Stimulated activated CD8-positive, alpha-beta memory T cell treated with anti-CD3 and anti-CD28 coated beads, Interleukin-4, amount 100 ng/mL, for 1 hour (primary cell): ENCODE measurements at places on chromosomes 3 and 15.

GRCh38 chr15:51121118-51121517 is 26.4 kb upstream of the TNFAIP8L3 start:
- DNase-seq = no peak

DNA sequence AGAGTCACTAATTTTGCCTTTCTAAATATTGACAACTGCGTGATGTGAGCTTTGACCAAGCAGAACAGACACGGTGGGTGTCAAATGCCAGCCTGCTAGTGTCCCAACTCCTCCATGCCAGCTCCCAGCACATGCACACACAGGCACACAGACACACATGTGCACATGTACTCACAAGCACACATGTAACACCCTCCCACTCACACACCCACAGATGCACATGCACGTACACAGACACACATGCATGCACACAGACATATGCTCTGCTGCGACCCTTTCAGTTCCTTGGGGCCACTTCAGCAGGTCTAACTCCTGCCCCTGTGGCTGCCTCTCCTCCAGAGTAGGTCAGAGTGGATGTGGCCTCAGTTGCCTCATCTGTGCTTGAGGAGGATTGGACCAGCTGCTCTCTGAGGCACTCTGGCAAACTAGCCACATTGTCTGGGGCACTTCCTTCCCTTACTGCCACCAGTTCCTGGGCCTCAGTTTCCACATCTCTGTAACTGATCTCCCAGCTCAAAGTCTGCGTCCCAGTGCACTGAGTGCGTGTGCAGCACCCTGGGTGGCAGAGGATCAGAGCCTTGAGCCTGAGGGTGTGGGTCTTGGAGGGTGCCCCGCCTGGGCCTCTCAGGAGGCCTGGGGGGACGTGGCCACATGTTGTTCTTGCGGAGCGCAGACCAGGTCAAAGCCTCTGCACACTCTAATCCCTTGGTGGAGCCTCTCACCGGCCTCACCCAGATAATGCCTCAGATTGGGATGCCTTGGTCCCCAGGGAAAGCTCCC is 55.0 kb upstream of the PRR23E start:
- no peak for DNase-seq

DNA sequence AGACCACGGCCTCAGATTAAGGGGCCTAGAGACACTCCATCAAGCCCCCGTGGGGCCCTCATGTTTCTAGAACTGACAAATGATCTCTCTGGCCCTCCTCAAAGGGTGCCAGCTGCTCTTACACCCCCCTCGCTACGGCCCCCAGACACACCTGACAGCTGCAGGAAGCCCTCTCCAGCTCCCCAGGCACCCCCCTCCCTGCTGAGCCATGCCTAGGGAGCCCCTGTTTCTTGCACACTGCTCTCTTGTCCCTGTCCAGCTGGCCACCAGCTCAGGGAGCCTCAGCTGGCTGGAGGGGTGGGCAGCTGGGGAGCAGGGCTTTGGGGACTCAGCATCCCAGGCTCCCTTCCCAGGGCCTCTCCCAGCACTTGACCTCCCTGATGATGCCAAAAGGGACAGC is 14.8 kb downstream of the TNK2 start:
- no peak for DNase-seq

- no peak for DNase-seq
These were observed 29.7 kb downstream of the MRPS11 start for GRCh38 chr15:88497109-88497765.

GRCh38 chr3:15292765-15293522 is 39.4 kb downstream of the SH3BP5 start:
- no peak for DNase-seq

- no peak for DNase-seq
These were observed 8.6 kb upstream of the CERS3 start for GRCh38 chr15:100537331-100537730.

DNA sequence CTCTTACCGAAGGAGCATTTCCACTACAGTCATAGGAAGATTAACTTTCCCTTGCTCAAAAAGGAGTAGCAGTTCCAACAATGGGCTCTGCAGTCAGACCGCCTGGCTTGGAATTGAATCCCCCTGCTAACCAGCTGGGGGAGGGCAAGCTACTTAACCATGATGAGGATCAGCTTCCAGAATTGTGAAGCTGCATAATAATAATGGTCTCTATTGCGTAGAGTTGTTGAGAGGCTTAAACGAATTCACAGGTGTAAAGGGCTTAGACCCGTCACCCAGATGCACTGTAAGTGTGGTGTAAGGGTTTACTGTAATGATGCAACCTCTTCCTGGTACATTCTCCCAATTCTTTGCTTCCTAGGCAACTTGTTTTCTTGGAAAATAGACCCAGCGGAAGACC is 185.2 kb upstream of the RGMA start:
- DNase-seq = no peak

DNA sequence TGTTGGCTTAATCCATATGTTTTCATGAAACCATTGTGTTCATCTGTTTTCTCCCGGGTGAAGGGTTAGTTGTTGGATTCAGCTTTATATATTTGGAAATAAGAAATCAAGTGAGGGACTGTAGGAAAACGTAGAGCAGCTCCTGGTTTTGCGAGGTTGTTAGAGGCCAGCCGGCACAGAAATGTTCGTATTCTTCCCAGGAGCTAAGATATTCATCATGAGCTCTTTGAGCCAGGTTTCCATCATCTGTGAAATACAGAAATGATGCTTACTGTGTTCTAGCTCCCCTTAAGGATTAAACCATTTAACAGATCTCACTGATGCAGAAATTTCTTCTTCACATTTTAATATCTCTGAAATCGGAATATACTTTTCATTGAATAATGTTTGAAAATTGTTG is 235.5 kb downstream of the PTPRG start:
- DNase-seq = no peak

GRCh38 chr15:47755941-47756340 is 38.6 kb downstream of the SEMA6D start:
- no peak for DNase-seq

GRCh38 chr3:37619568-37619967 is 242.1 kb upstream of the CTDSPL start:
- no peak for DNase-seq

- DNase-seq = no peak
These were observed 888.9 kb downstream of the SQOR start for GRCh38 chr15:46523701-46524100.

GRCh38 chr15:43225201-43225949 is 4.6 kb upstream of the EPB42 start:
- peak; percentile 14 for DNase-seq

GRCh38 chr15:48072941-48073340 is 47.8 kb upstream of the SLC24A5 start:
- no peak for DNase-seq

DNA sequence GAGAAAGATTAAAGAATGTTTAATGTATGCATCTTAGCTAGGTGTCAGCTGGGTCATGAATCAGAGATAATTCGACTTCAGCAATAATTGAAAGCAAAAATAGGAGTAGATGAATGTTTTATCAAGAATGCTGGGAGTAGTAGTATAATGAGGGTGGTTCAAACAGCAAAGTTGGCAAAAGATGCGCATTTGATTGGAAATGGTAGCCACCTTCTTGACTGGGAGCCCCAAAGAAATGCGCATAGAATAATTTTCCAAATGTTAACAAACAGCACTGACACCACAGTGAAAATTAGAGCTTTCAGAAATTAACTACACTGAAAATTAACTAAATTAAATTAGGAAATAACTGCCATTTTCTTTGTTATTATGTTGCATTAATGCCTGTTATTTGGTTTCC is 195.8 kb downstream of the TUSC7 start:
- no peak for DNase-seq

DNA sequence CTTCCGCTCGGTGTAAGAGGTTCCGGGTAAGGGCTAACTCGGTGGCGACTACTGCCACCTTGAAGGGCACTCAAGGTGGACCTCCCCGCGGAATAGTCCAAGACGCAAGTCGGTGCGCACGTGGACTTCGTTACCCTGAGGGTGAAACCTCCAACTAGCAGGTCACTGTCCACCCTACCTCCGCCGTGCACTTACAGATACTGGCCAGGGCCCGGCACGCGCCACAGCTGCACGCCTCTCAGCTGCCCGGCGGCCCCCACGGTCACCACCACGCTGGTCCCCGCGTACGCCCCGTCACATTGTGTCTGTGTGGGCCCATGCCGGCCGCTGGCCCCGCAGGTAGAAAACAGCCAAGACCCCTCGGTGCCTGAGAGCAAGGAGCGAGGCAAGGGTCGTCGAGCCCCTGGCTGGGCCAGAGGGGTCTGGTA is 1.1 kb downstream of the LTK start:
- no peak for DNase-seq

DNA sequence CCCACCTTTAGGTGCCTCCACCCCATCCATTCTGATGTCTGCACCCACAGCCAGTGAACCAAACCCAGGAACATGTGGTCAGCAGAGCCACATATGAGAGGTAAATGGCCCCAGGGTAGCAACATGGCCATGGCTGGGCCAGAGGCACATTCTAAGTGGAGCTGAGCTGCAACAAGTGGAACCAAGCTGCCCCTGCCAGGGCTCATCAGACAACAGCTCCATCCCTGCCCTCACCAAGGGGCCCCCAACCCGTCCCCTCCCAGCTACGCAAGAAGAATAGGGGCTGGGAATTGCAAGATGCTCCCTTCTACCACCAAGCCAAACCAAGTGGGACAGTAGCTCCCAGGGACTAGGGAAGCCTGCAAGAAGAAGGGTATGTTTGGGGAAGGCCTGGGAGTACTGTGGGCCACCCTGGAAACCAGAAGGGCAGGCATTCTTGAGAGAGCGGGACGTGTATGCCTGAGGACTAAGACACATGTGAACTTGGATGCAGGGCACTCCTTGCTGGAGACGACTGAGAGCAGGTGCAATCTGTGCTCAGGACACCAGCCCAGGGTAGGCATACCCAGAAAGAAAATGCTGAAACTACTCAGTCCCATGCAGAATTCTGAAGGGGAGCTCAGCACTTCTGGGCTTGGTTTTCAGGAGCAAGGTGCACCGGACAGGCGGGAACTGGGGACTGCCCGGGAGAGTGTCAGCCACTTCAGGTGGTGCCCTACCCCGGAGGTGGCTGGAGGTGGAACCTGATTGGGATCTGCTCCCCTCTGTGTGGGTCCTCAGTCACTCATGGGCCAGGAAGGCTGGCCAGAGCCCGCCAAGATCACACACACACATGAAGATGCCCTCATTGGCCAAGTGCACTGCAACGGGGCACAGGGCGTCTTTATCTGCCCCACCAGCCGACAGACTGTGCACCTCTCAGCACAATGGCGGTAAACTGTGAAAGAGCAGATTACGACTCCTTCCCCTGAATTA is 9.5 kb downstream of the MYL3 start:
- DNase-seq = no peak

DNA sequence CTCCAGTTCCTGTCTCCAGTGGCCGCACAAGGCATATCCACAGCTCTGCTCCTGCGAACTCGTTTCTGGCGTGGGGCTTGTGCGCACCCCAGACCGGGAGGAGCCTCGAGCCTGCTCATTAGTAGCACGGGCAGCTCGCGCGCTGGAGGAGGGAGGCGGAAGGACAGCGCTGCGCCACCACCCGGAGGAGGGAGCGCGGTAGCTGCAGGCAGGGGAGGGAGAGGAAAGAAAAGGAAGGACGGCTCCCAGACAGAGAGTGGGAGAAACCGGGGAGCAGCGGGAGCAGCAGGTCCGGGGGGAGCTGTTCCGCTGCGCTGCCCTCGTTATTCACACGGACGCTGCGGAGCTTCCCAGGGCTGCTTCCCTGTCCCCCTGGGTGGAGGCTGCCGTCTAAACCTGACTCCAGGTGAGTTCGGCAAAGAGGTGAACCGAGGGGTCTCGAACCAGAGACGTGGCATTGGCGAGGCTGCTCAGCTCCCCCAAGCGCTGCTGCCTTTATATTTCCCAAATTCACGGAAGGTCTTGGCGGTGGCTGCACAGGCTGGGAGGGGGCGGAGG is 121.3 kb upstream of the ZNF717 start:
- no peak for DNase-seq

DNA sequence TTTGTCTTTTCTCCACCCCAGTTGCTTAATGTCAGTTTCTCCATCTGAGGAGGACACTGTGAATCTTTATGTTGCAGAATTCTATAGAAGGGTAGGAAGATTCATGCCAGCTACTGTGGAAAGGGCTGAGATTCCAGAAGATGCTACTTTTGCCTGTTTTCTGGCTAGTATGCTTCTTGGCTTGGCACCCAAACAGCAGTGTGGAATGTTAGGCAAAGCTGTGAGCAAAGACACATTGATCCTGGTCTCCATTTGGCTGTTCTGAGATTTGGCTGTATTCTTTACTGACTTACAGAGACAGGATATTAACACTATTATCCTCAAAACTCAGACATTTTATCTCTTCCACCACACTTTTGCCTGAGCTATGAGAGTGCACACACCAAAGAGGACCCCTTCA is 39.3 kb downstream of the PDHB start:
- DNase-seq = no peak

DNA sequence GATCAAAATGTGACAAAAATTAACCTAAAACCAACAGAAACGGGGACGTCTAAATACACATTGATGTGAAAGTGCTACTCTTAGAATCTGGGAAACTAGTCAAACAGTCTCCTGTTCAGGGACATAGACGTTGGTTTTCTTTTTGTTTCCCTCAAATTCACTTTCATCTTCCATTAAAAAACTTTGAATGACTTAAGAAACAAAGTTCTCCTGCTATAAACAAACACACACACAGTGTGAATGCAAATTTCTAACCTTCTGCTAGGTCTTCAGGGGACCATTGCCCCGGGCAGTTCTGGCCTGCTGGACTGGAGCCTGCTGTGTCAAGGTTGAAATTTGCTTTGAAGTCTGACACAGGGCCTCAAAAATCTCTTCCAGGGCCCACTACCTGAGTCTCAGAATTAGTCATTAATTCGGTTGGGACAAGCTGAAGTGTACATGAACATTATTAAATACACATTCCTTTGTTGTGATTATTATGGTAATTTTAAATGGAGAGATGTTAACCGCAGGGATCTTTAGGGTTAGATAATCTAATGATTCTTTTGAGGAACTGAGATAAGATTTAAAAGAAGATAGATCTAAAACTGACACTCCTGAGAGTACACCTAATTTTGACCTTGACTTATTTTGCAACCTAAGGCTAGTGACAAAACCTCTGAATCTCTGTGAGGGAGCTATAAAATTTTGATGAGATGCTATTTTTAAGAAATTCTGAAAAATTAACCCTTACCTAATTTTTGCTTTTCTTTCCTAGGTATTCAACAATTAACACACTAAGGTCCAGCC is 1260.4 kb downstream of the ROBO1 start:
- DNase-seq = no peak

- DNase-seq = no peak
These were observed 56.0 kb upstream of the LCTL start for GRCh38 chr15:66621491-66622467.

DNA sequence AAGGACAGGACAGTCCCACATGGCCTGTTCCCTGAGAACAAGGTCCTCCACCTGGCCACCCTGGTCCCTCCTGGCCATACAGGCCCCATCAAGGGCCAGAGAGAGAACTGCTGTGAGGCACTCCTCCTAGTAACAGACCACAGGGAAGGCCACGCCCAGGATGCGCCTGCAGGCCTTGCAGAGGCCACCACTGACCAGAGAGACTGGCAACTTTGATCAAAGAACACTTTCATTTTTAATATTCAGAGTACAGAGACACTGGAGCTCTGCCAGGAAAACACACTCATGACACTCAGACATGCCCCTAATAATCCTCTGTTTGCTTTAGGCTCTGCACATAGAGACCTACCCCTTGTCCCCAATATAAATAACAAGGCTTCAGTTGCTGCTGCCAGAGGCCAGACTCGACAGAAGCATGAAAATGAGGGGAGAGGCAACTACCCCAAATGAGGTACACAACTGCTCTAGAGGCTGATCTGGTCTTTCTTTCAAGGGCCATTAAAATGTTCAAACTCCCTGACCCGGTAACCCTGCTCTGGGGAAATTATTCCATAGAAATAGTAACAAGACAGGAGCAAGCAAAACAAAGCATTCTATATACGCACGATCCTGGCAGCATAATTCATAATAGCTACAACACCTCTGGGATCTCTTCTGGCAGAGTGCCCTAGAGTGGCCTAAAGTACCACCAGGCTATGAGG is 44.8 kb downstream of the CCDC12 start:
- DNase-seq = no peak
